ENCODE measurements at places on chromosomes 7 and 10. TPM values are rescaled to one million over a fixed set of nuclear protein-coding genes. Genes with fewer than 3 reads are reported as not detected.
A peak's percentile ranks its signal among the peaks of the same experiment; 100 is the strongest.

DNA sequence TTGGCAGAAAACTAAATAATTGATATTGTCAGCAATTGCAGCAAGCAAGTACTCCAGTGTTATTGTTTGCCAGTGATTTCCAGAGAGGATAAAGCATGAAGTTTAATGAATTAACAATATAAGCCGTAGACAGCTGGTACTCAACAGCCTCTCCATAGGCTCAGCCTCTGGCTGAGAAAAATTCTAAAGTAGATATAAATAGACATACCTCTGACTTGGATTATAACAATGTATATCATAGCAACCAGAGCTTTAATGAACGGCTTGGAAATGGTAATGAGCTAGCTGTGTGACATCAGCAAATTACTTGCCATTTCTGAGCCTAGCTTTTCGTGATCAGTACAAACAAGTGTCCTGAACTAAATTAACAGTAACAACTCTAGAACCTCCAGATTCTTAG lies 1055.4 kb upstream of the AUTS2 start:
- no peaks in the 10 kb centered on the region for H3K27me3 ChIP-seq
- H3K4me1 ChIP-seq: no peaks in the 10 kb centered on the region
- H3K27ac ChIP-seq: no peak overlapping the region
- H3K36me3 ChIP-seq: no peaks in the 10 kb centered on the region

GRCh38 chr10:30645340-30645827 lies 15.8 kb upstream of the LYZL2 start:
- H3K4me1 ChIP-seq: peaks cover 4% of the 10 kb centered on the region
- H3K27ac ChIP-seq: no peak overlapping the region
- no peaks in the 10 kb centered on the region for H3K36me3 ChIP-seq
- no peak for DNase-seq
- H3K27me3 ChIP-seq: no peaks in the 10 kb centered on the region

- peaks cover 8% of the 10 kb centered on the region for H3K4me1 ChIP-seq
- H3K27me3 ChIP-seq: no peaks in the 10 kb centered on the region
- H3K4me3 ChIP-seq: no peak overlapping the region
- DNase-seq: no peak
Measured at GRCh38 chr10:103861505-103861904, 6.1 kb upstream of the SH3PXD2A start.

DNA sequence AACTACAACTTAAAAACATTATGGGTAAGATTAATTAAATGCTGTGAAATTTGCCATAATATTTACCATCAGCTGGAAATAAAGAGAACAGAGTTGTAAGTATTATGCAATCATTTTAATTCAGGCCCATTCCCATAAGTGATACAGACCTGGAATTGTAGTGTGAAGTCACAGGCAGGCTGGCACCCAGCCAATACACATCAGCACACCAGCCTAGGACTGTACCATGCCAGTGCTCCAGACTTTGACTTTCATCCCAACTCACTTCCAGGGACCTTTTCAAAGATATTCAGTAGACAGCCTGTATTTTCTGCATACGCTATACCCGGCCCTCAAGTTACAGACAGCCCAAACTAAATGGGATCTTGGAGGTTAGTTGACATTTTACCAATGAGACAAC lies 143.3 kb downstream of the TES start:
- H3K36me3 ChIP-seq: no peaks in the 10 kb centered on the region
- peak; percentile 53 for DNase-seq
- H3K4me3 ChIP-seq: no peak overlapping the region
- no peaks in the 10 kb centered on the region for H3K27me3 ChIP-seq
- H3K4me1 ChIP-seq: peaks cover 49% of the 10 kb centered on the region

DNA sequence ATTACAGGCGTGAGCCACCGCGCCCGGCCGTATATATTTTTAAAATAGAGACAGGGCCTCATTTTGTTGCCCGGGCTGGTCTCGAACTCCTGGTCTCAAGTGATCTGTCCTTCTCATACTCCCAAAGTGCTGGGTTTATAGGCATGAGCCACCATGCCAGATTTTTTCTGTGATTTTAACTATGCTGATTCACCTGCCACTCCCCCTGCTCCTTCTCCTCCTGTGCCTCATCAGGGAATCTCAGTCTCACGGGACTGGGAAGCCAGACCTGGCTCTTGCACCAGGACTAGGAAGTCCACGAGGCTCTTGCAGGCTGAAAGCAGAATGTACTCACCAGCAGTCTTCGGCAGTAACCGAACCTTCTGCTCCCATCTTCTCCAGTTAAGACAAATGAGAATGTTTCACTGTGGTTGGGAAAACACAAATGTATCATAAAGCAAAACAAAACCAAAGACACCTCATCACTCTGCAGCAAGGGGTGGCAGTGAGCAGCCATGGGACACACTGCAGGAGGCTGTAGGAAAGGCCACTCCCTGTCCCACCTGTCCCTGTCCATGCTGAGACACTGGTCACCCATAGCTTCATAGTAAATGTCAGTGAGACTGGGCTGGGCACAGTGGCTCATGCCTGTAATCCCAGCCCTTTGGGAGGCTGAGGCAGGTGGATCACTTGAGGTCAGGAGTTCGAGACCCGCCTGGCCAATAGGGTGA lies 78.7 kb upstream of the MKRN1 start:
- no peak overlapping the region for H3K27ac ChIP-seq
- H3K4me1 ChIP-seq: no peaks in the 10 kb centered on the region
- no peaks in the 10 kb centered on the region for H3K27me3 ChIP-seq
- no peaks in the 10 kb centered on the region for H3K36me3 ChIP-seq
- no peak for DNase-seq

DNA sequence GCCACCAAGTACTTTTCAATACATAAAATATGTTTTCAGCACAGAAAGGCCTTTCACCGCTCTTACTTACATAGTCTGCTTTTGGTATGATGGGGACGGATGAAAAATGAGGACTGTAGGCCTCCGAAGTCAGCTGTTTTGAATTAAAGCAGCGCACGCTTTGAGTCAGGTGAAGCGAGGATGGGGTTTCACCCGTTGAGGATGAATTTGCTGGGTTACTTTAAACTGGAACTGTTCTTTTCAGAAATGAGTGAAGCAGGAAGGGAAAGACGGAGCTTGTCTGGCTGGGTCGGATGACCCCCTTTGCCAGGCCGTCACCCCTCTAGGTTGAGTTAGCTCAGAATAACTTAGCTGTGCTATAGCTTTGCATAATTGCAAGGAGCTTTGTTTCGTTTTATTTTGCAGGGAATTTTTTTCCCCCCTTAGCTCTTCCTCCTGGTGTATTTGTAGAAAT lies 40.0 kb downstream of the CUX1 start:
- H3K4me3 ChIP-seq: no peak overlapping the region
- no peak for DNase-seq
- peaks cover 18% of the 10 kb centered on the region for H3K4me1 ChIP-seq
- no peaks in the 10 kb centered on the region for H3K27me3 ChIP-seq
- H3K36me3 ChIP-seq: no peaks in the 10 kb centered on the region

- DNase-seq: peak; percentile 8
- H3K27ac ChIP-seq: peak overlapping the region; percentile 79
- no peaks in the 10 kb centered on the region for H3K36me3 ChIP-seq
- no peaks in the 10 kb centered on the region for H3K27me3 ChIP-seq
Measured at GRCh38 chr7:42238709-42239366, 1.8 kb upstream of the GLI3 start.

Gene CASD1
- 37.8 TPM for total RNA-seq

Gene CHN2
- 39.2 TPM for total RNA-seq

Gene CASTOR2
- total RNA-seq: 10.5 TPM
